G401 (cell line): ENCODE measurements at places on chromosomes 7 and 10. TPM values are rescaled to one million over a fixed set of nuclear protein-coding genes. Genes with fewer than 3 reads are reported as not detected.

PON1 gene
- not detected in 2 replicates for total RNA-seq

POU6F2 gene
- under 0.01 TPM in 1 of 2 replicates, not detected in the other for total RNA-seq

UPF2 gene
- total RNA-seq: 10.3 and 12.9 TPM in 2 replicates

NOC3L gene
- 27.7 and 48.2 TPM in 2 replicates for total RNA-seq

SORBS1 gene
- total RNA-seq: 0.18 TPM in 1 of 2 replicates, not detected in the other
